ENCODE measurements at places on chromosomes 3 and 15. TPM values are rescaled to one million over a fixed set of nuclear protein-coding genes. Genes with fewer than 3 reads are reported as not detected.

Gene EPHA3
- 1.9 TPM for total RNA-seq

Gene KBTBD13
- total RNA-seq, result not detected

Gene SNX22
- total RNA-seq, result 0.87 TPM

Gene RARB
- 44.8 TPM for total RNA-seq

Gene ERICH6
- total RNA-seq, result not detected

Gene DAZL
- not detected for total RNA-seq

Gene ABI3BP
- total RNA-seq, result 7.0 TPM

Gene PLA2G4B
- 1.2 TPM for total RNA-seq

Gene CPB1
- total RNA-seq, result not detected

Gene MORC1
- total RNA-seq, result not detected

Gene GOLGA6L10
- total RNA-seq, result 0.11 TPM

Gene TRPM1
- total RNA-seq, result not detected

Gene ZKSCAN7
- 7.4 TPM for total RNA-seq

Gene SERPINI2
- total RNA-seq, result not detected

Gene AHSG
- total RNA-seq, result not detected

Gene ATG3
- total RNA-seq, result 112 TPM

Gene PFN2
- total RNA-seq, result 286 TPM

Gene ANKRD34C
- total RNA-seq, result not detected

Gene ZBTB20
- total RNA-seq, result 17.4 TPM

Gene SYNM
- 6.9 TPM for total RNA-seq

Gene SLC27A2
- 0.22 TPM for total RNA-seq

Gene GUCA1C
- total RNA-seq, result not detected

Gene GLDN
- 0.22 TPM for total RNA-seq
